Temporal lobe (tissue), 4 donors: ENCODE measurements at places on chromosomes 2 and 18. TPM values are rescaled to one million over a fixed set of nuclear protein-coding genes. Genes with fewer than 3 reads are reported as not detected.

The IL1R2 gene
- not detected for total RNA-seq

The TUBB8B gene
- total RNA-seq: not detected

The UGT1A8 gene
- not detected for total RNA-seq

The DYTN gene
- total RNA-seq: not detected

The TUBA3D gene
- total RNA-seq: not detected

The BCL11A gene
- 89.5 TPM for total RNA-seq

The PFN4 gene
- 0.98 TPM for total RNA-seq

The KCNF1 gene
- total RNA-seq: 17.2 TPM

The TMEM247 gene
- total RNA-seq: not detected

The SNED1 gene
- 3.2 TPM for total RNA-seq

The ELOA2 gene
- not detected for total RNA-seq

The SERPINB12 gene
- not detected for total RNA-seq

The ALLC gene
- total RNA-seq: not detected

The CREG2 gene
- 8.1 TPM for total RNA-seq

The CDH2 gene
- total RNA-seq: 150 TPM

The TIA1 gene
- 290 TPM for total RNA-seq

The NT5C1B gene
- total RNA-seq: not detected

The GREB1 gene
- total RNA-seq: 3.0 TPM

The SOX11 gene
- 312 TPM for total RNA-seq

The FAM136A gene
- 20.7 TPM for total RNA-seq

The MYCN gene
- 47.5 TPM for total RNA-seq

The ACKR3 gene
- 7.1 TPM for total RNA-seq

The C2orf72 gene
- 31.0 TPM for total RNA-seq

The CTAGE1 gene
- total RNA-seq: not detected

The FEV gene
- not detected for total RNA-seq

The SALL3 gene
- 9.6 TPM for total RNA-seq
